ENCODE measurements at places on chromosomes 13 and 19.

DNA sequence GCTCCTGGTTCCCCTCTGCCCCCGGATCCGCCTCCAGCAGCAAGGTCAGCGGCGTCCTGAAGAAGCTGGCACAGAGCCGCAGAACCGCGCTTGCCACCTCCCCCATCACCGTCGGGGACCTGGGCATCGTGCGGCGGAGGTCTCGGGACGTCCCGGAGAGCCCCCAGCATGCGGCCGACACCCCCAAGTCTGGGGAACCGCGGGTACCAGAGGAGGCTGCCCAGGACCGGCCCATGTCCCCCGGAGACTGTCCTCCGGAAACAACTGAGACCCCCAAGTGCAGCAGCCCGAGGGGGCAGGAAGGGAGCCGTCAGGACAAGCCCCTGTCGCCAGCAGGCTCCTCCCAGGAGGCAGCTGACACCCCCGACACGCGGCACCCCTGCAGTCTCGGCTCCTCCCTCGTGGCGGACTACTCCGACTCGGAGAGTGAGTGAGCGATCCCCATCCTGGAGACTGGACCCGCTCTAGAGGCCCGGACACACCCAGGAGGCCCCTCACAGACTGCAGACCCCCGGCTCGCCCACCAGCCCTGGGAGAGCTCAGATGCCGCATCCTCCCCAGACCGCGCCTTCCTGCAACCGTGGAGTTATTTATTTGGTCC, 1.6 kb upstream of the MRI1 start:
- DNase-seq, result no peak

DNA sequence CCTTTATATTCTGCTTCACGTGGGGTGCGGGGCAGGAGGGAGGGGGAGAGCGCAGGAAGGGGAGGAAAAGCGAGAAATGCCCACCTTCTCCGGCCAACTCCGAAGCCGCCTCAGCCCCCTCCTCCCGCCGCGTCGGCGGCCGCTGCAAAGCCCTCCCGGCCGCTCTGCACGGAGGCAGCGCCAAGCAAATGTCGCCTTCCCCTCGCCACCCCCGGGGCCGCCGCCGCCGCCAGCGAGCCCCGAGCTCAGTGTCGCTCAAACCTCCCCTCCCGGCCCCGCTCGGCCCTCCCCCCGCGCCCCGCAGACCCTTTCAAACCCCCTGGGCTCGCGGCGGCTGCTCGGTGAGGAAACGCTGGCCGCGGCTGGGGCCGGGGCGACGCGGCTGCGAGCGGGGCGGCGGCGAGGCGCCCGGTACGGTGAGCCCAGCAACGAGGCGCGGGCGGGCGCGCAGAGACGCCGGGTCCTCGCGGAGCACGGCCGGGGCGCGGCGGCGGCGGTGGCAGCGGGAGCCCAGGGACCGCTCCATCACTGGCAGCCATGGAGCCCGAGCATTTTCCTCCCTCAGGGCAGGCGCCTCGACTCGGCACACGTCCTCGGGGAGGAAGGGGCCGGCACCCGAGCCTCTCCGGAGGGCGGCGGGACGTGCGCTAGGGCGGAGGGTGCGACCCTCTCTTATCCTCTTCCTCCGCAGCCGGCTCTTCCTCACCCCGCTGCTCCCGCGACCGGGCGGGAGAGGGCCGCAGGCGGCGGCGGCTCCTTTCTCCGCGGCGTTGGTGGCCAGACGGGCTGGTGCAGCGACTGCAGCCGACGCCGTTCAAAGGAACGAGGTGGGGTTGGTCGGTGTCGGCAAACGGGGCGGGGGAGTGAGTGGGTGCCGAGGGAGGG, 463 bp upstream of the TSC22D1 start:
- DNase-seq, result peak; percentile 9

DNA sequence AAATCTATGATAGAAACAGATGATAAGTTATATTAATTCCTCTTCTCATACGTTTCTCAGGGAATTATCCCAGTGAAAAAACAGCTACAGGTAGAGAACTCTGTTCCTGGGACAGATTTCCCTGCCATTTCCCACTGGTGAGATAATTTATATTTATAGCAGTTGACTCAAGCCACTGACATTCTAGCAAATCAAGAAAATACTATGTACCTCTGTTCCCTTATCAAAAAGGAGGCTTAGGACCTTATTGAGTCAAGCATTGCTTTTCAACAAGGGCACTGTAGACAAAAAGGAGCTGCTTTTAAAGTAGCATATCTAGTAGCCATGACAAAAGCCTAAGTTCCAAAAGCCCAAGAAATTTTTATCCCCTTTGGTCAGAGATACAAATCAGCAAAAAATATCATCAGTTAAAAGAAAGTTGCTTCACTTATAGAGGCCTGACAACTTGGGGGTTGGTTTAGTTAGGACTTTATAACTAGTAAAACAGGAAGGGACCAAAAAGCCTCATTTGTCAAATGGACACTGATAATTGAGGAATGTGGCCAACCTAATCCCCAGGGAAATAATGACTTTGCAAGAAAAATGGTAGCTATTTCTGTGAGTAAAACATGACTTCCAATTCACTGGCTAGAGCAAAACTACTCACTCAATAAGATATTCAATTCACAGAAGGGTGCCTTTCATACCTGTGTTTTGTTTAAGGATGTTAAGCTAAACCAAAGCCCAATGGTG, 652.5 kb downstream of the SLITRK1 start:
- no peak for DNase-seq

DNA sequence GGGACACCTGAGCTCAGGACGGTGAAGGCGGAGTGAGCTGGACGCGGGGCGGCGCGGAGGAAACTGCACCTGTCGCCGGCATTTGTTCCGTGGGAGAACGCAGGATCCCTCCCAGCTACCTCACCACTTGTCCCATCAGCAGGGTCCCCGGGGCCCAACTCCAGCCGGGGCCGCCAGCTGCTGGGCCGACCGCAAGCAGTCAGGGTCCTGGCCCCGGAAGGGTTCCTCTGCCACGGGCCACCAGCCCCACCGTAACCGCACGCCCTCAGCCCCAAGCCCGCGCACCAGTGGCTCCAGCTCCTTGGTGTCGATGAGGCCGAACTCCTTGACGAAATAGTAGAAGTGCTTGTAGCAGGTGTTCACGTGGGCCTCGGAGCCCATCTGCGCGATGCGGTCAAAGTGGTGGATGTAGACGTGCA, 19.6 kb downstream of the MOB3A start:
- no peak for DNase-seq

DNA sequence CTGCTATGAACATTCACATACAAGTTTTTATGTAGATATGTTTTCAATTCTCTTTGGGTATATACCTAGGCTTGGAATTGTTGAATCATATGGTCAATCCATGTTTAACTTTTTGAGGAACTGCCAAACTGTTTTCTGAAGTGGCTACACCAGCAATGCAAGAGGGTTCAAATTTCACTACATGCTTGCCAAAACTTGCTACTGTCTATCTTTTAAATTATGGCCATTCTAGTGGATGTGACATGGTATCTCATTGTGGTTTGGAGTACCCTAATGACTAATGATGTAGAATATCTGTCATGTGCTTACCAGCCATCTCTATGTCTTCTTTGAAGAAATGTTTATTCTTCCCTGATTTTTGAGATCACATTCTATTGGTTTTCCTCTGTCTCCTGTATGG, 860.3 kb downstream of the DIAPH3 start:
- no peak for DNase-seq

GRCh38 chr13:41631296-41631965, 174.1 kb downstream of the RGCC start:
- DNase-seq, result no peak

GRCh38 chr13:19674898-19675297, 41.4 kb downstream of the MPHOSPH8 start:
- DNase-seq, result no peak

DNA sequence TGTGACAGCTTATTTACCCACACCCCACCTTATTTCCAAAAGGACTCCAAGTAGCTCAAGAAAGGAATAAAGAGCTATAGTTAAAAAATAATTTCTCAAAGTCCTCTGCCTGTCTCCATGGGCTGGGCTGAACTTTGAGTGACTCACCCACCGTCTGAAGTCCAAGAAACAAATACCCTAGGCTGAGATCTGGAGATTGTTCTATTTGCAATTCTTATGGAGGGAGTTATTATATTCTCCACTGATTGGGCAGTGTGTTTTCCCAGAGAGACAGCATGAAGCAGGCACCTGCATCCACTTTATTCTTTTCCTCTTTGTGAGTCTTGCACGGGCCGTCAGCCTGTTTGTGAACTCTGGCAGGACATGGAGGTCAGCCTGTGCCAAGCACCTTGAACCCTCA, 63.2 kb downstream of the SHISA2 start:
- no peak for DNase-seq

GRCh38 chr13:40562975-40563349, 103.5 kb downstream of the FOXO1 start:
- no peak for DNase-seq

DNA sequence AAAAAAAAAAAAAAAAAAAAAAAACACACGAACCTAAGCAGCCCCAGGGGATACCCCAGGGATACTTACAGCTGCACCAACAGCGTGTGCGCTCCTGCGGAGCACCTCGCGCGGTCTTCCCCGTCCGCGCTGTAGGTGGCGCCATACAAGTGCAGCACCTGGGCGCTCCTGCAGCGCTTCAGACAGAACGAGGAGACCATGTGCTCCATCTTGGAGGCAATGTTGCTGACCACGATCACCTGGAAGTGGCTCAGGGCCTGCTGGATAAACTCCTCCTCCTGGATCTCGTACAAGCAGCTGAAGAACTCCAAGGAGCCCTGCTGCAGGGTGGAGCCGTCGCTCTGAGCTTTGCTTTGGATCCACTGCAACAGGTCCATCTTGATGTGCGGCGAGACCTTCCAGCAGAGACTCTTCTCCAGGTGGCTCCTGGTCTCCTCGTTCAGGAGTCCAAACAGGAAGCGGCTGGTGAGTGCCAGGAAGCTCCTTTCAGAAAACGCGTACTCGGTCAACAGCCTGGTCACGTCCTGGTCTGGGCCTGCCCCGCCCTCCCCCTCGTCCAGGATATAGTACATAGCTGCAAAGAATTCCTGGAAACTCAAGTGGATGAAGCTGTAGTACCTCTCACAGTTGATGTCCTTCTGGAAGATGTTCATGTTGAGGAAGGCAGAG, 14.5 kb downstream of the NLRP12 start:
- no peak for DNase-seq

GRCh38 chr13:102298051-102298450, 103.8 kb downstream of the FGF14 start:
- no peak for DNase-seq

DNA sequence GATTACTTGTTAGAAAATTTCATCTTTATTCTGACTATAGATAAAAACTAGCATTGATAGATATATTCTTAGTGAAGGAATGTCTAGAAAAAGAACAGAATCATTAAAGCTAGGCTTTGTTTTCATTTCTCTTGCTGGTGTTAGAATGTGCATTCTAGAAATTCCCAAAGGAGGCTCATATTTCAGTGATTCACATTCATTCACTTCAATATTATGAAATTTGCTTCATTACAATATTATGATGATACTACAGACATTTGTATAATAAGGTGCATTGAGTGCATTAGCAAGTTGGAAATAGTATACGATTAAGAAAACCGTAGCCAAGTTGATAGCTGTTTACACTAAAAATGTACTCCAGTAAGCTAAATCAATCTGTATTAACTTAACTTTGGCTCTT, 70.7 kb upstream of the MYCBP2 start:
- DNase-seq, result no peak

DNA sequence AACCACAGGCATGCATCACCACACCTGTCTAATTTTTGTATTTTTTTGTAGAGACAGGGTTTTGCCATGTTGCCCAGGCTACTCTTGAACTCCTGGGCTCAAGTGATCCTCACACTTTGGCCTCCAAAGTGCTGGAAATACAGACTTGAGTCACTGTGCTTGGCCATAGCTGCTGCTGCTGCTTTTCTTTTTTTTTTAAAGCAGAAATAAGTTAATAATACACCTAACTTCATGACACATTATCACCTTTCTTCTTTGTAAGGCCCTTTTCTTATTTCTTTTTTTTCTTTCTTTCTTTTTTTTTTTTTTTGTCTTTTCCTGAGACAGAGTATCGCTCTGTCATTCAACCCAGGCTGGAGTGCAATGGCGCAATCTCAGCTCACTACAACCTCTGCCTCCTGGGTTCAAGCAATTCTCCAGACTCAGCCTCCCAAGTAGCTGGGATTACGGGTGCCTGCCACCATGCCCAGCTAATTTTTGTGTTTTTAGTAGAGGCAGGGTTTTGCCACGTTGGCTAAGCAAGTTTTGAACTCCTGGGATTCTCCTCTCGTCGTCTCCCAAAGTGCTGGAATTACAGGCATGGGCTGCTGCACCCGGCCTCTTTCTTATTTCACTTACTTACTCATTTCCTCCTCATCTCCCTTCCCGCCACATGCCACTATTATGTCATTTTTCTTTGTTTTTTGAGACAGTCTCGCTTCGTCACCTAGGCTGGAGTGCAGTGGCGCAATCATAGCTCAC, 8.7 kb downstream of the SHKBP1 start:
- no peak for DNase-seq

DNA sequence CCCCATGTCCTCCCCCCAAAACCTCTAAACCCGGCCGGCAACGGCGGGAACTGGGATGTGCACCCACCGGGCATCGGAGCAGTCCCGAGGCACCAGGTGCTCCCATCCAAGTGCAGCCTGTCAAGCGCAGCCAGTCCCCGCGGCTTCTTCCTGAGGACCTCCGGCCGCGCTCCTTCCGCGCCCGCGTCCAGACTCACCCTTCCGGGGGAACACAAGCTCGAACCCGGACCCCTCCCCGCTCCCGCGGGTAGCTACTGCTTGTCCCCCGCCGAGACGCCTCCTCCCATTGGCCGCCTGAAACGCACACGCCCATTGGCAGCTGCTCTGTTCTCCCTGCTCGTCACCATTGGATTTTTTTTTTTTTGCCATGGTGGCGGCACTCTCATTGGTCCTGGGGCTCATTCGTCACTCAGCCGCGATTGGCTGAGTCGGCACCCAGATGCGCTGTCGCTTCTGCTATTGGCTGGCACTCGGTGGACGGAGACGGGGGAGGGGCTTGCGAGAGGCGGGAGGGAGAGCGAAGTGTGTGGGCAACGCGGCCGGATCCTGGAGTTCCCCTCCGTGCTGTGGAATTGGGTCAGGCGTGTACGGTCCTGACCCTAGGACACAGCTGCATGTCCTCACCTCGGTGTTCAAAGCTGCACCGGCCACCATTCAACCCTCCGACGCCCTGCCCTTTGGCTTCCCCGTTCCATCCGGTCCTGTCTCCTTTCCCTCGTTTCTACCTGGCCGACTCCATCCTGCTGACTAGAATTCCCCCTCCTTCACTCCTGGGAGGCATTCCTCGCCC, at the start of gene TYK2:
TYK2 (minus strand) TSS at position 260 of the 790 bp plus-strand sequence. CDS start 2,166 bp downstream, outside the sequence.
- peak; percentile 93 for DNase-seq

DNA sequence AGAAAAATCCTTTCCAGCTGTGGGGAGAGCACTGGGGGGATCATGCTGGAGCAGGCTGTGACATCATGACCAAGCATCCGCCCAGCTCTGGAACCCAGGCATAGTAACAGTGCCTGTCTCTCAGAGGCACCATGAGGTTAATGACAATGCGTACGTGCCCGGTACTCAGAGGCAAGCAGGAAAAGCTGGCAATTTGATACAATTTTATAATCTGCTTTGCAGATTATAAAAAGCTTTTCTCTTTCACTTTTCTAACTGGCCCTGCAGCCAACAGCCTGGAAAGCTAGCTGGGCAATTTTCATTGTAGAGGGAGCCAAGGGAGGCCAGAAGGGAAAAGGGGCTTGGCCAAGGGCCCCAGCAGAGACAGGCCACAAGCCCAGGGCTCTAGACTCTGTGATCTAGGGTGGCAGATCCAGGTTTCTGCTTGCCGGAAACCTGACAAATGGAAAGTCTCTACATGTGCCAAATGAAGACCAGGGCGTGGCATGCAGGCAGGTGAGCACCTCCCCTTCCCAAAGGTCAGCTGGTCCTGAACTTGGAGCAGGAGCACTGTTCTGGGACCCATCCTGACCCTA, 22.7 kb downstream of the VRK3 start:
- no peak for DNase-seq

GRCh38 chr13:77674852-77675251, 22.6 kb upstream of the SLAIN1 start:
- no peak for DNase-seq

Measured in stimulated activated CD8-positive, alpha-beta memory T cell treated with anti-CD3 and anti-CD28 coated beads, Interleukin-12 subunit alpha, Interleukin-12 subunit beta, amount 100 ng/mL, for 1 hour (primary cell).